ENCODE measurements at places on chromosomes 3 and 15.

DNA sequence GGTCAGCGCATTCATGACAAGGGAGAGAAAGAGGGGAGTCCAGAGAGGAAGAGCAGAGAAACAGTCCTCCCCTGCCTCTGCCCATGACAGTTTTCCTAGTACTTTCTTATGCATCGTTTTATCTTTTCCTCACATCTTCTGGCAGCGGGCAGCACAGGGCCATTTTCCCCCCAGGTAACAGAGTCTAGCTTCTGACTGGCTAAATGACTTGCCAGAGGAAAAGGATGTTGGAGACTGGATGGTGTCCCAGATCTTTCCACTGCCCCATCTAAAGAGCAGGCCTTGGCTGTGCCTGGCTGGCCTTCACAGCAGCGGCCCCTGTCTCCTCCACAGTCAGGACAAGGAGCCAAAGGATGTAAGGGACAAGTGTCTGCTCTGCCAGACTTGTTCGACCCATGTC lies 59.3 kb downstream of the CTDSPL start:
- DNase-seq, result no peak

GRCh38 chr3:177599837-177600236 lies 402.6 kb upstream of the TBL1XR1 start:
- no peak for DNase-seq

DNA sequence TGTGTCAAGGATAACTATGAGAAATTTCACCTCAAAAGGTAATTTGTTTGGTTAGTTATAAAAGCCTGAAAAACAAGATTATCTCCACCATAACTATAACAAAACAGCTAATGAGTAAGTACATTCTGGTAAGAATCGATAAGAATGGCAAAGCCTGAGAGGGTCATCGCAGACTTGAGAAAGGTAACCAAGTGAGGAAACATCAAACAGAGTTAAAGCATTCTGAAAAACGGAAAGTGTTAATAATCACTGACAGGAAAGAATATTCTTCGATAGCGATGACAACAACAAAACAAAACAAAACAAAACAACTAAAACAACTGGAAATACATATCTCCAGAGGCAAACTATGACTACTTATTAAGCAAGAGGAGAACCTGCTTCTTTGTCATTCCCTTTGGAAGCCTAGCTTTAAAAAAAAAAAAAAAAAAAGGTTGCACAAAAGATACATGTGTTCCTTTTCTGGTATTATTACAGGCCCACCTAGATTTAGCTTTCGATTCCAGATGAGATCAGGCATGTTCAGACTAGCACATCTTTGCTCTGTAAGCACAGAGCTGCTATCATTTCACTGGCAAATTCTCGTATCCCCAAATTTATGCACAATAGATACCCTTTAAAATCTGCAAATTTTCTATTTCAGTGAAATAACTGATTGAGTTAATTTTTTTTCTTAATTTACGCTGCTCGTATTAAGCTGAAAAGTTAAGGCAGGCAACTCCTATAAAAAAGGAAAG lies 155.6 kb downstream of the TIGIT start:
- DNase-seq, result no peak

- no peak for DNase-seq
Measured at GRCh38 chr3:195195321-195196209, 75.4 kb downstream of the XXYLT1 start.

GRCh38 chr15:94743668-94744067 lies 512.3 kb downstream of the MCTP2 start:
- no peak for DNase-seq

- DNase-seq, result no peak
Measured at GRCh38 chr15:85133709-85134108, 152.1 kb downstream of the PDE8A start.

GRCh38 chr3:127107002-127107401 lies 85.9 kb upstream of the PRR23E start:
- DNase-seq, result no peak

- no peak for DNase-seq
Measured at GRCh38 chr3:11154953-11155325, 646 bp downstream of the HRH1 start.

- DNase-seq, result no peak
Measured at GRCh38 chr3:148950806-148951205, 40.5 kb upstream of the GYG1 start.

DNA sequence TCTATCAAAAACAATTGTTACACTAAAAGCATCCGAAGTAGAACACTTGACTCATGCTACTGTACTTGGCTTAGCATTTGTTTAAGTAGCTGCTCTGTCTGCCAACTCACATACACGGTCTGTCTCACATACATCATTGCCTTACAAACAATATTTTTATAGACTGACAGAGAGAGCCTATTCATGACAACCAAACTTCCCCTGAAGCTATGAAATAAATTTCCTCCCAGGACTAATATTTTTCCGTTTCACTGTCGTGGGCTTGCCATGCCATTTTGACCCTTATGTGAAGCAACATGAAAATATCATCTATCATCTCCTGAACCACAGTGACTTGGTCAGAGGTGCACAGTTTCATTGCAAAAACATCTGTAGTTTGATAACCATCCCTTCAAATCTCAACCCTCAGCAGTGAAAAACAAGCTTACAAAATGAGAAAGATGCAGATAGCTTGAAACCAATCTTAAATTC lies 66.5 kb upstream of the PYGO1 start:
- no peak for DNase-seq

- no peak for DNase-seq
Measured at GRCh38 chr15:89802231-89802928, 12.3 kb downstream of the ANPEP start.

DNA sequence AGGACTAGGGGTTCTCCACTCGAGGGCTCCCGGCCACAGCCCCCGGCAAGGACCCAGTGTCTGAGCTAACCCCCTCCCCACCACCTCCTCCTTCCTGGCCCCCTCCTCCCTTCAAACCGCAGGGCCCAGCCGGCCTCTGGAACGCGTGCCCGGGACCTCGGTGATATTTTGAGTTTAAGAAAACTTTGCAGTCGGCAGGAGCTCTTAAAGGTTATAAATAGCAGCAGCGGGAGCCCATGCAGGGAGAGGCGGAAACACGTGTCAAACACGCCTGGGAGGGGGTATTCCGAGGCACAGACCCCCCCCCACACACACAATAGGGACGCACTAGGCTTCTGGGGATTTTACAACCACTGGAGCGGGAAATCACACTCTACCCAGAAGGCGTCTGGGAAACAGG lies 3.1 kb upstream of the PTH1R start:
- DNase-seq, result no peak

GRCh38 chr3:112777811-112778210 lies 68.9 kb downstream of the CD200R1L start:
- no peak for DNase-seq

DNA sequence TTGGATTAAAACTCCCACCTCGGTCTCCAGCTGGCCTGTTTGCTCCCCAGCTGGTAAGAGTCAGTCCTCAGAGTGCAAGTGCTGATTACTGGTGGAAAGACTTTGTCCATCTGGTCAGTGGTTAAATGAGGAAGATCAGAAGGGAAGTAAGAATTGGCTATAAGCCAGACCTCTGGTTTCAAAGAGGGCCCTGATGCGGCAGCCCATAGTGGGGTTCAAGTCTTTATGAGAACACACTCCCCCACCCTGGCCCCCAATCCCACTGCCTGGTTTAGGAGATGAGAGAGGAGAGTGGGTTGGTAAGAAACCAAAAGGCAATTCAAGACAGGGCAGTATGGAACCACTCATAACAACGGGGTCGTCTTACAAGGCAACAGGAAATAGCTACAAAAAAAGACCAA lies 65.0 kb downstream of the FRMD4B start:
- DNase-seq, result no peak

GRCh38 chr15:27244047-27244446 lies 273.1 kb downstream of the GABRG3 start:
- no peak for DNase-seq

GRCh38 chr3:146577662-146578061 lies 27.5 kb downstream of the PLSCR5 start:
- peak; percentile 17 for DNase-seq

DNA sequence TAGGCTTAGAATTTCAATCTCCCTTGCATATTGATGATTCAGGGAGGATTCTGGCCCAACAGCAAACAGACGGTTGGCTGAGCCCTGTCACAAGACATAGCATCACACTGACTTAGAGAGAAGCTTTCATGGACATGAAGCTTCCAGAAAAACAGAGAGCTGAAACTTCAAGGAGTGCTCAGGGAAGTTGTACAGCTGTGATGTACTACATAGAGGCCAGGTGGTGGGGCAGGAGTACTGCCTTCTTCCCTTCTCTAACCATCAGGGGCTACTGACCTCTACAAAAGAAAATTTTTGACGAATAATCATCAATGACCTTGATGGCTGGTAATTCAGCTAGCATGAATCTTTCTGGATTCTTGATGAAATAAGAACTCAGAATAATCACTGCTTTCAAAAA lies 378.5 kb downstream of the ERC2 start:
- no peak for DNase-seq

GRCh38 chr3:117016378-117016777 lies 306.8 kb downstream of the TUSC7 start:
- DNase-seq, result no peak

GRCh38 chr3:112253301-112253971 lies 40.6 kb downstream of the SLC9C1 start:
- no peak for DNase-seq

GRCh38 chr15:63350178-63350621 lies 31.4 kb downstream of the CA12 start:
- DNase-seq, result no peak

- DNase-seq, result no peak
Measured at GRCh38 chr15:65195548-65195923, 10.4 kb upstream of the CLPX start.

DNA sequence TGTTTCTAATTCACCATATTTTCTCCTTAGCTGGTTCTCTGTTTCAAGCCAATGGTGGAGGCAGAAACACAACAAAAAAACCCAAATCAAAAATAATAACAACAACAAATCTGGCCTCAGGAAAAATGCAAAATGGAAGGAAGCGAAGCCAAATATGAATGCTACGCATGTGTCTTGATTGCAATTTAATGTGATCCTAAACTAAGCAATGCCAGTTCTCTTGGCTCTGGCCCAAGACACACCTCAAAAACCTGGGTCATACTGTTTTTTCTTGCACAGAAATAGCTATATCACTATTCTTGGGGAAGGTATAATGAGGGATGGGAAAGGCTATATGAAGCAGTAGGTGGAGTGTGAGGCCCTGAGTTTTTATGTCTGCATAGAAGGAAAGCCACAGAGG lies 724.7 kb downstream of the AGBL1 start:
- no peak for DNase-seq

GRCh38 chr15:91956026-91956723 lies 102.7 kb downstream of the SLCO3A1 start:
- DNase-seq, result no peak

- peak; percentile 0 for DNase-seq
Measured at GRCh38 chr15:95693917-95694316, 636.6 kb upstream of the NR2F2 start.

GRCh38 chr15:38702178-38702912 lies 137.7 kb upstream of the RASGRP1 start:
- DNase-seq, result peak; percentile 28

DNA sequence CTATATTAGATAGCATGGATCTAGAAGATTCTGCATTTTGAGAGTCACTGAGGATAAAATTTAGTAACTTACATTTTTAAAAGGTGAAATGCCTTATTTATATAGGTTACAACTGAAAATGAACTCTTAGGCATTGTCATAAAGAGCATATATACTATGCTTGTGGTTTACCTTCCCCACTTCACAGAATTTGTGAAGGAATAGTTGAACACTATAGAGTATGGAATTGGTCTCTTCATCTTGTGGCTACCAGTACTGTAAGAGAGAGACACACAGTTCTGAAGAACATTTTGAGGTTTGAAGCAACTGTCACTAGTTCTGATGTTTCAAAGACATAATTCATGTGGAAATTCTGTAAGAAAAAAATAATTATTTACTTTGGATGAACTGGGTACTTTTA lies 41.7 kb upstream of the FBXL22 start:
- no peak for DNase-seq

DNA sequence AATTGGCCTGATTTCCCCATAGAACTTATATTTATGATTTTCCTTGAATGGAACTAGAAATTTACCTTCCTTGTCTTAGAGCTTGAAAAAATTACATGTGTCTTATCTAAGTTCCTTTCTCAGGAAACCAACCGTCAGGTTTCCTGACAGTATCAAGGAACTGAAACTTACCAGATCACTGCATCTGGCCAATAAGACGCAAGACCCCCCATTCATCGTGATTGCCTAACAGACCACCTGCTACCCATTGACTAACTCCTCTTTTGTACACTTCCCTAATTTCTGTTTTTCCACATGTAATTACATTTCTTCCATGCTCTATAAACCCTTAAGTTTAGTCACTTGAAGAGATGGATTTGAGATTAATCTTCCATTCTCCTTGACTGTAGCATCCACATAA lies 517.2 kb upstream of the CBLB start:
- DNase-seq, result no peak

GRCh38 chr3:185815391-185816282 lies 9.2 kb downstream of the IGF2BP2 start:
- DNase-seq, result peak; percentile 30

DNA sequence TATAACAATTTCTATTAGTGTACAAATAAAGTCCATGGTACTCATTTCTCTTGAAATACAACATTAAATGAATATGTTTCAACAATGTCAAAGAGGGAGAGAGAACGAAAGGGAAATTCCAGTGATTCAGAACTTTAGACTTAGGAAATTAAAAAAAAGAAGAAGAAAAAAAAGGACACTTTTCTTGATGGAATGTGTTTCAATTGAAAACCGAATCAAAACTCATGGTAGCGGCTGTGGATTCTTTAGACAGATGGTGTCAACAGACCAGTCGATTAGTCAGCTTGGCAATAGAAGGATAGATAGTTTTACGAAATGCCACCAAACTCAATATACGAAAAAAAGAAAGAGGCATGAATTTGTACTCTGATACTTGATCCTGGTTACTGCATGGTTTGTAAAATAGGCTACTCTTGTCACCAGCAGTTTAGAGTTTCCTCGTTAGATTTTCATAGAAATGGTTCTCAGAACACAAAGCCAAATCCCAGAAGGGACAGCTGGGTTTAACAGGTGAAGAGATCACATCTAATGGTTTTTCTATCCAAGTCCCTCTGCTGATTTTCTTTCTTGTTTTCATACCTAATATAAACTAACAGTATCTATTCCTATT lies 793.5 kb downstream of the ROBO1 start:
- DNase-seq, result peak; percentile 46

DNA sequence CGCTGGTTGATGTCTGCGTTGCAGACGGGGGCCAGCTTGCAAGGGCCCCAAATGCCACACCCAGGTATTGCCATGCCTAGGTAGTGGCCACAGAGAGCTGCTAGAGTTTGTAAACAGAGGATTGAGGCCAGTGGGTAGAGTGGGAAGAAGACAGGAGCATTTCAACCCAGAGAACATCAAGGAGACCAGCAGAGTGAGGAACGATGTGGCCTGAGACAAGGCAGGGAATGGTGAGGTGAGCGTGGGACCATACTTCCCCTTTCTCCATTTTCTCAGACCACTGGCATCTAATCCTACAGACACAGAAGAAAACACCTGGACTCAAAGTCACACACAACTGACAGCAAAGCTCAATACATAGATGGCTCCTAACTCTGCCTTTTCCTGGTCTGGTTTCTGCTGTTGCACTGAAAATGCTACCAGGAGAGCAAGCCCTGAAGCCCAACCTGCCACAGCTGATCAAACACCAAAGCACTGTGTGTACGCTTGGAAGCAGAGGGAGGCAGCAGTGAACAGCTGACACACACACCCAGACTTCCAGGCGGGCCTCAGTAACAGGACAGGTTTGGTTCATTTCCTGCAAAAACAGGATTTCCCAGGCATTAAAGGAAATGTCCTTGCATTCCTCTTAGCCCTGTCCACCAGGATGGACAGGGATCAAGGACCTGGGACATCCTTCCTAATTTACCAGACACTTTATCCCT lies 1.6 kb downstream of the FAM174B start:
- DNase-seq, result peak; percentile 51

All from kidney glomerular epithelial cell (primary cell).